NCI-H2029 treated with DMSO at 0.1 percent for 48 hours (cell line): ENCODE measurements at places on chromosomes 11 and 22.

- DNase-seq = no peak
These were observed 86.0 kb downstream of the RRM1 start for GRCh38 chr11:4180441-4181183.

DNA sequence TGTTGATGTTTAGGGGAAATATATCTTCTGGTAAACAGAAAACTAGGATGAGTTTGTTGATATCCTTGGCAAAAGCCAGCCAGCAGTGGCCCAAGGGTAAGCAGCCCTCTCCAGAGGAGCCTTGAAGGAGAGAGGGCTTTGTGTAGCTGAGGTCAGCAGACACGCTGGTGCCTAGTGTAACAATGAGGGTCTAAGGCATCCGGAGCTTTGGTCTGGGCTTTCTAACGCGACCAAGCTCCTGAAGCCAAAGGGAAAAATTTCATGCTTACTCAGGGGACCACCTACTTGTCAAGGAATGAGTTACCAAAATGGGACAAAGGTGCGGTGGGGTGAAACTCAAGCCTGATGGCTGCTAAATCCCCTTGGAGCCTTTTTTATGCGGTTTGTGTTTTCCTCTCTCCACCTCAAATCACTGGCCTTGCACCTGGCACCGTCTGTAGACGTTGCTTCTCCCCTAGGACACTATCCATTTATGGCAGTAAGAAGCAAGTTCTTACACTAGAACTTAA, 134.9 kb downstream of the DBX1 start:
- DNase-seq = no peak

DNA sequence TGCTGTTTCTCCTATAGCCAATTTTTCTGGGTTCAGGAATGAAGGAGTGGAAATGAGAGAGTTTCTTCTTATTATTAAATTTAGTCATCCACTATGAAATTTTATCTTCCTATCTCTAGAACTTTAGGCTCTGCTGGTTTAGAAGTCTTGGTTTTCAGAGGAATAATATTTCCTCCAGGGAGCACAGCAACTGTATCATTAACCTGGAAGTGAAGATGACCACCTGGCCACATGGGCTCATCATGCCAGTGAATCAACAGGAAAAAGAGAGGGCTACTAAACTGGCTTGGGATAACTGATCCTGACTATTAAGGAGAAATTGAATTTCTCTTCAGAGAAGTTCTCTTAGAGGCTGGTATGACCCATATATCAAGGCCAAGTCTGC, 44.4 kb downstream of the ADM start:
- DNase-seq = no peak

GRCh38 chr22:49999946-50000586, 12.5 kb downstream of the IL17REL start:
- no peak for DNase-seq

- no peak for DNase-seq
These were observed 9.2 kb downstream of the SIPA1 start for GRCh38 chr11:65646958-65647701.

GRCh38 chr11:12712132-12712531, 37.9 kb downstream of the TEAD1 start:
- no peak for DNase-seq

DNA sequence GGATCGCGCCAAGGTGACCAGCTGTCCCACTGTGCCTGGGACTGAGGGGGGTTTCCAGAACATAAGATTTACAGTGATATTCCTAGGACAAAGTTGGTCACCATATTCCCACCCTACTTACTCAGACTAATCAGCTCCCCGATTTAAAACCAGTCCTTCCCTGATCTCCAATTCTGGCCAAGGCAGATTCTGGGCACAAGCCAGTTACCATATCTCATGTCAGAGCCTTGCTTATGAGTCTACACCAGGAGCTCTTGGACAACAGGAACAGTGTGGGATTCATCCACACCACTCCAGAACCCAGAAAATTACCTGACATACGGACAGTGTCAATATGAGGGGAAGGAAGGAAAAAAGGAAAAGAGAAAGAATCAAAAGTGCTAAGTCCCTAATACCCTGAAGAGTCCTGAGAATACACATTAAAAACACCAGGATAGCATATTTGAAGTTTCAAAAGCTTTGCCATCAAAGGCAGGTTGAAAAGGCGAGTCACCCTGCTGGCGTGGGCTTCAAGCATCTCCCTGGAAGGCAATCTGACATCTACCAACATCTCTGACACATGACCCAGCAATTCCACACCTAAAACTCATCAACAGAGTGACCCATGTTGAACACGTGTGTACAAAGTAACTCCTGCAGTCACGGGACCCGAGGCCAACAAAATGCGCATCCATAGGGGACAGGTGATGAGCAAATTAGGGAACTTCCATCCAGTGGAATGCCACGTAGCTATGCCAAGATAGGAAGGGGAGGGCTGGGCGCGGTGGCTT, 8.0 kb upstream of the IL2RB start:
- DNase-seq = no peak

- no peak for DNase-seq
These were observed 1517.5 kb upstream of the TENM4 start for GRCh38 chr11:80958361-80958760.
